ENCODE measurements at places on chromosomes 1 and 21. TPM values are rescaled to one million over a fixed set of nuclear protein-coding genes. Genes with fewer than 3 reads are reported as not detected.

Gene ZNF593OS
- total RNA-seq = not detected

DNA sequence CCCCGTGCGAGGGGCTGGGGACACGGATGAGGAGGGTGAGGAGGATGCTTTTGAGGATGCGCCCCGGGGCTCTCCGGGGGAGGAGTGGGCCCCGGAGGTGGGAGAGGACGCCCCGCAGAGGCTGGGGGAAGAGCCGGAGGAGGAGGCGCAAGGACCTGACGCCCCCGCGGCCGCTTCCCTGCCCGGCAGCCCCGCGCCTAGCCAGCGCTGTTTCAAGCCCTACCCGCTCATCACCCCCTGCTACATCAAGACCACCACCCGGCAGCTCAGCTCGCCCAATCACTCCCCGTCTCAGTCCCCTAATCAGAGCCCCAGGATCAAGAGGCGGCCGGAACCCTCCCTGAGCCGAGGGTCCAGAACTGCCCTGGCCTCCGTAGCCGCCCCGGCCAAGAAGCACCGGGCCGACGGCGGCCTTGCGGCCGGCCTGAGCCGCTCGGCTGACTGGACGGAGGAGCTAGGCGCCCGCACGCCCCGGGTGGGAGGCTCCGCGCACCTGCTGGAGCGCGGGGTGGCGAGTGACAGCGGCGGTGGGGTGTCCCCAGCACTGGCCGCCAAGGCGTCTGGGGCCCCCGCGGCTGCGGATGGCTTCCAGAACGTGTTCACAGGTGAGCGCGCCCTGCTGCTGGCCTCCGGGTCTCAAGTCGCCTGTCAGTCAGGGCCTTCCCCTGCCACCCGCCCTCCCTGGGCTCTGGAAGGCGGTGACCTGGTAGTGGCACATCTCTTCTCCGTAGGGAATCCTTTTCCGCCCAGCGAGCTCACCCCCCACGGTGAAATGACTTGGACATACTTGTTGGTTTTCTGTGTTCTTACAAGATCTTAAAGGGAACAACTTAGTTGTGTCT lies 1.7 kb downstream of the FMN2 start:
- no peak for DNase-seq

GRCh38 chr1:87156124-87156523 lies 172.6 kb upstream of the LMO4 start:
- no peak for DNase-seq

Gene EVA1B
- 38.0 TPM for total RNA-seq

- no peak for DNase-seq
These were observed 662.5 kb downstream of the PLPP3 start for GRCh38 chr1:55916907-55917306.

Gene OR2M5
- total RNA-seq = not detected

Gene ADGRL2
- 58.9 TPM for total RNA-seq

Gene FMN2
- 2.1 TPM for total RNA-seq

Gene FOXO6
- total RNA-seq = 0.62 TPM

DNA sequence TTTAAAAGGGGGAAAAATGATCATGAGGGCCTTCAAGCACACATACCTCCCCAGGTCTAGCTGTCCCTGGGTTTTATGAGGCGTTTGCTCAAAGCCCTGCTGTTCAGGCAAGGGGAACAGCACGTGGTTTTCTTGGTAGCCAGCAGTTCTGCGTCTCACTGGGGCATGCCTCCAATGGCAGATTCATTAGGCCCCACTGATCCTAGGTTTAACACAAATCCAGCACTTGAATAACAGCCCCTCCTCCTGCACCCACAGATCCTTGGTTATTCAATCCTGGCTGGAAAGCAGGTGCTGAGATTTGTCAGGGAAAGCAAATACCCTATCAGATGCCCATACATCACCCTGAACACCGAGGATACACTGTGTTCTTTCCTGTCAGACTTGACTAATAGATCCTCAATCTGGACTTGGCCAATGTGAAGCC lies 106.4 kb downstream of the ZC3H11B start:
- DNase-seq = no peak

- no peak for DNase-seq
These were observed 386.2 kb downstream of the HHIPL2 start for GRCh38 chr1:222161676-222162075.

- DNase-seq = no peak
These were observed 569 bp downstream of the RCAN3 start for GRCh38 chr1:24503059-24503751.

GRCh38 chr1:183907070-183907469 lies 102.2 kb downstream of the RGL1 start:
- DNase-seq = no peak

GRCh38 chr21:14071902-14072734 lies 138.6 kb downstream of the LIPI start:
- DNase-seq = peak; percentile 74
